ENCODE measurements at places on chromosomes 12 and 14.

DNA sequence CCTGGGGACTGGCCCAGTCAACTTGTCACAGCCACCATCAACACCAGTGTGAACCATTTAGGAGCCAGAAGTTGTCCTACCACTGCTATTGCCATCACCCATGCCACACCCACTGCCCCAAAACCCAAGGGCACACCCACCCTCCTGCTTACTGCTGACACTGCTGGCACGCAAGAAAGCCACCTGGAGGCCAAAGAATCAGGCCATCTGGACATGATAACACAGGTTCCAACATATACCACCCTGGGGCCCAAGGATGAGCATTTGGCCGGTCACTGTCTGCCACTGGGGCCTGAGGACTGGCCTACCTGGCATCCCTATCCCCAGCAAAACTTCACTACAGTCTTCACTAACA, 181.6 kb downstream of the MYRFL start:
- no peak for DNase-seq

- DNase-seq, result no peak
Observed at GRCh38 chr14:100891501-100892445, 11.7 kb downstream of the RTL1 start.

GRCh38 chr12:67649570-67650387, 1.2 kb downstream of the DYRK2 start:
- DNase-seq, result peak; percentile 47

DNA sequence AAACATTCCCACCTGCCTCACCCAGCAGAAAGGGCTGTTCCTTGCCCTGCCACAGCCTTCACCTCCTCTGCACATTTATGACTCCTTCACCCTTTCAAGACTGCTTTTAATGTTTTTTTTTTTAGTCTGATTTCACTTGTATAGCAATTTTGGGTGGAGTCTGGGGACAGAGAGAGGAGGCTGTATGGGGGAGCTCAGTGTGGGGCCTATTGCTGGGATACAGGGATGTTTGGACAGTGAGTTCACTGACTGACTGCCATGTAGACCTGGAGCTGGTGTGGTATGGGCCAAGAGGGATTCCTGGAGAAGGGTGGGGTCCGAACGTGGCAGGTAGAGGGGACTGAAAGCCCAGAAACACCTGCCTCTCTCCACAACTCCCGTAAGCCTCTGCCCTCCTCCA, 1.9 kb upstream of the KRT85 start:
- no peak for DNase-seq

DNA sequence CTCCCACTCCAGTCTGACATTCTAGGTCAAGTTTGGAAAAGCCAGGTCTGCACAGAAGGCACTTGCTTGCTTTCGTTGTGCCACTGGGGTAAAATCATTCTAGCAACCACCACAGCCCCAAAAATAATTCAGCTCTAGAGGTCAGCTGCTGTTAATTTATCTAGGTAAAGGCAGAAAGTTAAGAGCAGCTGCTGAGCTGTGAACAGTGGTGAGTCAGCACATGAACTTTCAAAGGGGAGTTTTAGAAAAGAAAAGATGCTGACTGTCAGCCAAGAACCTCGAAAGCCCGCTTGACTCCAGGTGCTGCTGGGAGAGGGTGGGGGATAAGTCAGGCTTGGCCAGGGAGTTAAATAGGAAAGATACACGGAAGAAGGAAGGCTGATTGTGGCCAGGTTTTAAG, 12.7 kb downstream of the CCDC197 start:
- DNase-seq, result no peak

DNA sequence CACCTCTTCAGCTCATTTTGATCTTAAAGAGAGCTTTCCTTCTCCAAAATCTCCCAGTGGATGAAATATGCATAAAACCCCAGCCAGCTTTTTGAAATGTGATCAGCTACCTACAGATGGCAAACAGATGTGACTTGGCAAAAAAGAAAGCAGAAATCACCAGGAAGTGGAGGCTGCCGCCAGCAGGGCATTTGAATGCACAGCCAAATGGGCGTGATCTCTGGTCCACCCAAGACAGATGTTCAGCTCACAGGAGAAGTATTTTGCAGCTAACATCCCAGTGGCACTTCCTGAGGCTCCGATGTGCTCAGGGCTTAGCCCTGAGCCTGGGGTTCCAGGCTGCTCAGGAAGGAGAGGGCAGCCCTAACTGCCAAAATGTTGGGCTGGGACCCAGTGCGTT, 78.3 kb downstream of the LGMN start:
- no peak for DNase-seq

DNA sequence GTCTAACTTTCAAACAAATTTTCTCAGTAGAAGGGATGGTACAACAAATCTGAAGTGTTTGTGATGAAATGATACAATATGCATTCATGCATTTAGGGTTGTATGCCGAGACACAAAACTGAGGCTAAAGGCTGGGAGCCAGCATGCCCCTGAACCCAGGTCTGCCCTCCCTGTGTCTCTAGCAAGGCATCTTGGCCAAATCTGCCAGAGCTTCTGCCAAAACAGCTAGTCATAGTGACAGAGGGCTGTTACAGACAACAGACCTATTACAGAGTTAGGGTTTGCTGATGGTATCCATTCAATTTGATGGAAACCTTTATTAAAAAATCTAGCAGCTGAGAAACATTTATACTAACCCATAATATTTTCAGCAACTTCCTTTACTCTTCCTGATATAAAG, 11.3 kb upstream of the CHPT1 start:
- DNase-seq, result no peak

DNA sequence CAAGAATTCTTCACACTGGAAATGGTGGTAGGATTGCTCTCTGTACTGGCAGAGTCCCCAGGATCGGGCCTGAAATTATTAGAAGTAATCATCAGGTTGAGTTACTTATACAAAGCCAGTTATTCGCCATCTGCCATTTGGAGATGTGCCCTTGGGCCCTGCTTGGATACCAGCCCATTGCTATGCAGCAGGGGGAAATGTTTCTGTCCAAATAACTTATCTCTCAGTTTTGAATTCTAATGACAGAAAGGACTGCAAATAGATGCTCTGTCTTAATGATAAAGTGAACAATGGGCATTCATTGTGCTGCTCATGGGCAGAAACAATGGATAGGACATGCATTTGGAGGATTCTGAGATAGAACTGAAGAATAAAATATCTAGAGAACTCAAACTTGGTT, 139.1 kb upstream of the PELI2 start:
- no peak for DNase-seq

- DNase-seq, result no peak
Observed at GRCh38 chr14:35398071-35398584, 6.4 kb downstream of the NFKBIA start.

- no peak for DNase-seq
Observed at GRCh38 chr12:100075598-100075997, 67.1 kb downstream of the BLTP3B start.

DNA sequence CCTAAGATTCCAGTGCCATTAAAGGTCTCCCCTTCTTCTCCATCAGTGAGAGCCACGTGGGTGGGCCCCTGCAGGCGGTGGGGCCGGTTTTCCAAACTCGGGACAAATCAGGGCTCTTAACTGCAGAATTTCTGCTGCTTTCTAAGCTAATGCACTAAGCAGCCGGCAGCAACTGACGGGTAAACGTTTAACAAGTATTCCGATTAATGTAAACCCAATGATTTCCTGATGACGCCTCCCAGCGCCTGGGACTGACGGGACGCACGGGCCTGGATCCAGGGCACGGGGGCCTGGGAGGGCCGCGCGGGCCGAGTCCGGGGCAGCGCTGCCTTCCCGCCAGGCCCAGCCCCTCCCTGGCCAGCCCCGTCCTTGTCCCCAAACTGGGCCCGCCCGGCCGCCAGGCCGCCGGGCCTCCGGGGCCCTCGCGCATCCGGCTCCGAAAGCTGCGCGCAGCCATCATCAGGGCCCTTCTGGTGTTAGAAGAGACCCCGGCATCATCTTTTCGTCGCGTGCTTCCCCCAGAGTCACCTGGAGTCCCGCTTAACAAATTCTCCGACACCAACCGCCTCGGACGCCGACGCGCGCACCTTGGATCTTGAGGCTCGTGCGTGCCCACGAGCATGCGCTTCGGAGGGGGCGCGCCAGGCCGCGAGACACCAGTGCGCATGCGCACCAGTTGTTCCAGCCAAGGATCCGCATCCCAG, at the start of gene MLH3:
MLH3 (minus strand) TSS at position 616 of the 704 bp plus-strand sequence. CDS start 1,812 bp downstream, outside the sequence.
- peak; percentile 79 for DNase-seq

GRCh38 chr14:103712633-103713247, 2.5 kb downstream of the XRCC3 start:
- DNase-seq, result no peak

GRCh38 chr14:70027785-70028428, 148.7 kb downstream of the SMOC1 start:
- peak; percentile 54 for DNase-seq

GRCh38 chr14:64673748-64674147, 30.5 kb upstream of the PLEKHG3 start:
- peak; percentile 17 for DNase-seq

- DNase-seq, result no peak
Observed at GRCh38 chr12:119202544-119202943, 23.8 kb downstream of the HSPB8 start.

GRCh38 chr12:12441843-12442461, 85.1 kb downstream of the BORCS5 start:
- DNase-seq, result peak; percentile 32

GRCh38 chr14:75340921-75341320, 62.3 kb downstream of the FOS start:
- DNase-seq, result no peak

DNA sequence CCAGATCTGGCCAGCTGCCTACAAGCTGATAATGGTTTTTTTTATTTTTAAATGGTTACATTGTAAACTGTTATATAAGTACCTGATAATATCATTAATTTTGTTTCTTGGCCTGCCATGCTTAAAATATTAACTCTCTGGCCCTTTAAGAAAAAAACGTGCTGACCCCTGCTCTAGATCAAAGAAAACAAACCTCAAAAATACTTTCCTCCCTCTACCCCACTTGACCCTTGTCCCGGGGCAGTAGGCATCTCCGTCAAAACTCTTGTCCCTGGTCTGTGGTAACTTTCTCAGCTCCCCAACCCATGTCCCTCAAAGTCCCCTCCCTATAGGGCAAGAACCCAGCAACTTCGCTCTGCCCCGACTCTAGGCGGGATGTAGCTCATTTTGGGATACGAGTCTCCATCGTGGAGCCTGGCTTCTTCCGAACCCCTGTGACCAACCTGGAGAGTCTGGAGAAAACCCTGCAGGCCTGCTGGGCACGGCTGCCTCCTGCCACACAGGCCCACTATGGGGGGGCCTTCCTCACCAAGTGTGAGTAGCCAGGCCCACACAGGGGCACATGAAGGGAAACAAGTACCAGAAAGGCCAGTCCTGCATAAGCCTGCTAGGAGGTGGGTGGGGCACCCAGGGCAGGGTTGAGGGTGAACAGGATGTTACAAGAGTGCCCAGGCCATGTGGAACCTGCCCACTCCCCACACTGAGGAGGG, 3.5 kb downstream of the RDH5 start:
- no peak for DNase-seq

DNA sequence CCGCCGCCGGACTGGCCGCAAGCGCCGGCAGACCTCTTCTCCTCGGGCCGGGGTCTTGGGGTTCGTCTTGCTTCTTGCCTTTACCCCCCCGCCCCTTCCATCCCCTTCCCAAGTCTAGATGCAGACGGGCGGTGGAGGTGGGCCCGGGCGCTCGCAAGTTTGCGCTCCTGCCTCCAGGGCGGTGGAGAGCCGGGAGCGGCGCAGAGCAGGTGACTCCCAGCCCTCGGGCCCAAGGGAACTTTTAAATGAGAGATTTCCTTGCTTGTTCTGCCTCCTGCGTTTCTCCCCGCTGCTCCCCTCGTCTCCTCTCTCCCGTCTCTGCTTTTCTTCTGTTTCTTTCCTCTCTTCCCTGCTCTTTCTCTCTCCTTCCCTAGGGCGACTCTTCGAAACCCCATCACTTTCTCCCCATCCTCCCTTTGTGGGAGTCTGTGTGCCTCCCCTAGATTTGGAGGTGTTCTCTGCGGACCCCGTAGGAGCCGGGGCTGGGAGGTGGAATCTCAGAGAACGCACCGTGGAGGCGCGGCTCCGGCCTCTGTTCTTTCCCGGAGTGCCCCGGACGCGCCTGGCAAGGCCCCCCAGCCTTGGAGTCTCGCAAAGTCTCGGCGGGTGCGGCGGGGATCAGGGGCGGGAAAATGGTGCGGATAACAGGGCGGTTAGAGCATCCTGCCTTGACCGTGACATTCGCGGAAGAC, 114.7 kb upstream of the MYL2 start:
- no peak for DNase-seq

DNA sequence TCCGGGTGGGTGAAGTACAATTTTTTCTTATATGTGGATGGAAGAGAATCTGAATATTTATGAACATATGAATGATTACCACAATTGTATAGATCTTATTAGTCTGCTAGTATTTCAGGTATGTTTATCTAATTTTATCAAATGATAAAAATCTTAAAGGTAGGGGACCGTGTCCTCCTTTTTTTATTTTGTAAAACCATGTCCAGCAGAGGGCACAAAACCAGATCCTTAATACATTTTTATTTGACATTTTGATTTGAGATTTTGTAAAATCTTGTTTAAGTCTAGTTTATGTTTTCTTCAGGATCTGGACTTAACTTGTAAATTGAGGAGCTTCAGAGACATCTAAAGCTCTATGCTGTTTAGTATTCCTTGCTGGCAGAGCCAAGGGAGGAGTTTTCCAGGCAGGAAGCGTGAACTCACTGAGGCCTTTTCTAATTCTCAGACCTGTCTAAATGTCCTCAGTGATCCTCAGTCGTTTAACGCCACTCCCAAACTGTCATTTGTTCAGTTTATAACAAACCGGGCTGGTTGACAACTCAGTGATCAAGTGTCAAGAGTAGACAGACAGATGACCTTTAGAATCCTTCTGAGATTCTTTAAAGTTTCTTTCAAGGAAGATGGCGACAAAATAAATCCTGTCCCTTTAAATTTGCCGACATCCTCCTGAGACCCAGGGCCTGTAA, 263.9 kb downstream of the KTN1 start:
- no peak for DNase-seq

- no peak for DNase-seq
Observed at GRCh38 chr12:133129368-133130037, 571 bp downstream of the ZNF891 start.

DNA sequence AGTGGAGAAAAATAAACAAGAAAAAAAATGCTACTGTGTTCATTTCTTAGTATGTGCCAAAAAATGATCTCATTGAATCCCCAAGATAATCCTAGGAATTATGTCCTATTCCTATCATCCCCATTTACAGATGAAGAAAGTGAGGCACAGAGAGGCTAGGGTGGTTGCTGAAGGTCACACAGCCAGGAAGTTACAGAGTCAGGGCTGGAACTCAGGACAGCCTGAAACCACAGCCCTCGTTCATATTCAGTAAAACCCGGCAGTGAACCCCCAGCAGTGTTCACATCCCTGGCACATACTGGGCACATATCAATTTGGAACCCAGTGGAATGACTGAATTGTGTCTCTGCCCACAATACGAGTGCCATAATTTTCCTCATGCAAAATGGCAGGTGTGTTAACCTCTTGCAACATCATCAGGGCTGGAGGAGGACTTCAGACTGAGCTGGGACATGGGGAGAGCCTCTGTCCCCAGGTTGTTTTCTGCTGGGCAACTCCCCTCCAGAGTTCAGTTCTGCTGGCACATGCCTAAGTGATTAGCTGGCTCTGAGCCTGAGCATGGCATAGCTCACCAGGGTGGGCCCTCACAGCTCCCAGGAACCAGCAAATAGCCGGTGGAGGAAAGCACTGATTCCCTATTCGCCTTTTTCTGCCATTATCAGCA, 2.0 kb upstream of the PPP1CC start:
- no peak for DNase-seq

GRCh38 chr14:95206534-95206933, 49.2 kb upstream of the DICER1 start:
- DNase-seq, result no peak
